ENCODE measurements at places on chromosomes 16 and 17. TPM values are rescaled to one million over a fixed set of nuclear protein-coding genes. Genes with fewer than 3 reads are reported as not detected.

Gene TMC5
- total RNA-seq, result not detected

Gene SPATA22
- not detected for total RNA-seq

Gene CACNA1H
- 1.1 TPM for total RNA-seq

Gene SOCS7
- 13.6 TPM for total RNA-seq
